ENCODE measurements at places on chromosomes 16 and 17.

GRCh38 chr17:57819867-57820266 is 30.0 kb downstream of the MRPS23 start:
- no peak for DNase-seq

- no peak for DNase-seq
These were observed 302.8 kb downstream of the IRF8 start for GRCh38 chr16:86201746-86202145.

DNA sequence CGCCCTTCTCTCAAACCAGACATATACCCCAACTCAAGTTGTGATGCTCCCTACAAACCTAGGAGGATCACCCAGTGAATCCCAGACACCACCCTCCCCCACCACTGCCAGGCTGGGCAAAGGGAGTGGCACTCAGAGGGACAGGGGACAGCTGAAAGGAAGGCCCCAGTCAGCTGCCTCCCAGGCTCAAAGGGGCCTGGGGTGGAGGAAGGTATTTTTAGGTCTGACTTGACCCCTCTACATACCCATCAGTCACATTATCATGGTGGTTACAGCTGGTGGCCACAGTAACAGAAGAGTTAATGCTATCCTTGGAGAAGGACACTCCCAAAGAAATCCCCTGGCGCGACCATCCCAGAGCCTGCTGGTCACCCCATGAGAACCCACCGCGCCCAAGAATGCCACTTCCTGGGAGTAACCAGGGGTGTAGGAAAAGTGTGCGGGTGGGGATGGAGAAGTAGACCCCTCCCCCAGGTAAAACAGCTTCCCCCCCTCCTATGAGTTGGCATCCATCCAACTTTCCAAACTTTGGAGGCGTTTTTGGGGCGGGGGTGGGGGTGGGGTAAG is 1.1 kb downstream of the CACNB1 start:
- DNase-seq: no peak

DNA sequence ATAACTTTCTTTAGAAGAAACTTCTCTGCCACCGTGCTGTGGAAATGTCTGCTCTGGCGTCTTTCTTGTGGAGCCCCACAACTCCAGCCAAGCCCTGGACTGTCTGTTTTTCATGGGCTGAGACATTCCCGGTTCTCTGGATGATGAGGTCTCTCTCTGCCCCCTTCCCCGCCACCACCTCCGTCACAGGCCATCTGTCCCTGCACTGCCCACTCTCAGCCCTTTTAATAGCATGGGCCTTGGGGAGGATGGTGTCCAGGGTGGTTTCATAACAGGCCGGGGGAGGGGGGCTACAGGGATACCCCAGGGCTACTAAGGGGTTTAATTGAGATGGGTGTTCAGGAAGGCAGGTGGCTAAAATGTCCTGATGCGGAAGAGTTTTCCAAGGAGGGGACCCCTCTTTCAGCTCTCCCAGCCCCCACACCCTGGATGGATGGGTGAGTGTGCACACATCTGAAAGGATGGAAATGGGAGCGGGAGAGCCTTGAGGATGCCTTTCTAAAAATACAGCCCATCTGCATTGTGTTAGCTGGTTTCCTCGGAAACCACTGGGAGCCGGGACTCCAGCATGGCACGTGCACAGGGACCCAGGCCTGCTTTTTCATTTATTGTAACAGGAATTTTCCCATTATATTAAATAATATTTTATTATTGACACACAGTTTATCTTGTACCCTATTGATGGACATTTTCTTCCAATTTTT is 14.6 kb upstream of the NDRG4 start:
- DNase-seq: no peak

- DNase-seq: no peak
These were observed 14.5 kb downstream of the SPIRE2 start for GRCh38 chr16:89842471-89843408.

- no peak for DNase-seq
These were observed 387.3 kb upstream of the CDH11 start for GRCh38 chr16:65509172-65509571.

GRCh38 chr16:14324581-14324980 is 253.5 kb downstream of the MRTFB start:
- no peak for DNase-seq

GRCh38 chr17:45338996-45339535 is 22.2 kb upstream of the MAP3K14 start:
- DNase-seq: no peak

GRCh38 chr16:58884141-58884540 is 150.0 kb upstream of the GOT2 start:
- DNase-seq: no peak

DNA sequence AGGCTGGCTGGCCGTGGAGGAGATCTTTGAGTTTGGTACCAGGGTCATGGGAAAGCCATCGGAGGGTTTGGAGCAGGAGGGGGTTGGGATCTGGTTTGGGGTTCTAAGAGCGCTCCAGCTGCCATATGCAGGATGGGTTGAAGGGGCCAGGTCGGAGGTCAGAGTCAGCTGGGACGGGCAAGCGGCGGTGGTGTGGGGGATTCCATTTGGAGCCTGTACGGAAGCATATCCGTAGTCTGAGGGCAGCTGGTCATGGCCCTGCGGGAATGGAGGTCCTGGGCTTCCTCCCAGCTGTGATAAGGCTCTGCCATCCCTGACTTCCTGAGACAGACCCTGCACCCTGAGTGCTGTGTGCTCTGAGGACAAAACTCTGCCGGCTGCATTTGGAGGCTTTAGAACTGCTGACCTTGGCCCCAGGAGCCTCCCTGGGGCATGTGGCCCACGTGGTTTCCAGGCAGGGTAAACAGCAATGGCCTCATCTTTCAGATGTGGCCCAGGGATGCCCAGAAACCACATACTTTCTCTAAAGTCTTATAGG is 46.5 kb downstream of the ATP2C2 start:
- DNase-seq: no peak

- DNase-seq: no peak
These were observed 7.9 kb downstream of the ZNF213 start for GRCh38 chr16:3142770-3143169.

DNA sequence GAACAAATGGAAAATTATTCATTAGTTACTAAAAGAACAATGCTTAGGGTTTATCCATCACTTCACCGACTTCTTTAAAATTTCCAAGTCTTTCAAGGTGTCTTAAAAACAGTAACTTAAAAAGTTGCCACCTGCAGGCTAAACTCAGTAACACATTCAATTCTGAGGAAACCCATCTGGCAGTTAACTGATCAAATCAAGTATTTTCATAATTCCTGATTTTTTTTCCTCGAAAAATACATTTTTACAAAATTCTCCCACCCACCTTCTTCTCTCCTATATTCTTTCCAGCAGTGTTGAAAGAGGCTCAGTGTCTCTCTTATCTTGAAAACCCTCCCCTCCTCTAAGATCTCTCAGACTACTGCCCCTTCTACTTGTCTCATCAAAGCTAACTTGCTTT is 29.9 kb downstream of the PARN start:
- no peak for DNase-seq

DNA sequence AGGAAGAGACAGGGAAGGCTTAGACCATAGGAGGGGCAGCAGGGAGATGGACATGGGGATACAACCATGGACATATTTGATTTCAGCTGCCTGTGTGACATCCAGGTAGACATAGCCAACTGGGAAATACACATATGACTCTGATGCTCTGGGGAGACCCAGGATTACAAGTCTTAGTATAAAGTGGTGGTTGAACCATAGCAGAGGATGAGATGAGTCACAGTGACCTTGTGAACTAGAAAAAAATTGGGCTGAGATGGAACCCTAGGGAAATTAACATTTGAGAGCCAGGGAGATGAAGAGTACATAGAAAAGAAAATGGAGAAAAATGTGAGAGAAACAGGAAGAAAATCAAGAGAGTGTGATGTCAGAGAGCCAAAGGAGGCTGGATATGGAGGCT is 10.2 kb downstream of the MARCHF10 start:
- DNase-seq: no peak

GRCh38 chr16:78437352-78437968 is 338.0 kb downstream of the WWOX start:
- peak; percentile 16 for DNase-seq

- no peak for DNase-seq
These were observed 451.3 kb downstream of the PMP22 start for GRCh38 chr17:14813649-14814370.

Measured in stimulated activated CD4-positive, alpha-beta T cell treated with anti-CD3 and anti-CD28 coated beads, Interleukin-4, amount 100 ng/mL, for 48 hours (primary cell).